CD4-positive, alpha-beta memory T cell (primary cell): ENCODE measurements at places on chromosomes 7 and 10. TPM values are rescaled to one million over a fixed set of nuclear protein-coding genes. Genes with fewer than 3 reads are reported as not detected.

CFAP70 gene
- total RNA-seq, result 5.6 TPM

STAMBPL1 gene
- 43.2 TPM for total RNA-seq

BCCIP gene
- 40.7 TPM for total RNA-seq

ACBD7 gene
- total RNA-seq, result not detected

RAPGEF5 gene
- total RNA-seq, result not detected

TAS2R41 gene
- 0.61 TPM for total RNA-seq

DNA sequence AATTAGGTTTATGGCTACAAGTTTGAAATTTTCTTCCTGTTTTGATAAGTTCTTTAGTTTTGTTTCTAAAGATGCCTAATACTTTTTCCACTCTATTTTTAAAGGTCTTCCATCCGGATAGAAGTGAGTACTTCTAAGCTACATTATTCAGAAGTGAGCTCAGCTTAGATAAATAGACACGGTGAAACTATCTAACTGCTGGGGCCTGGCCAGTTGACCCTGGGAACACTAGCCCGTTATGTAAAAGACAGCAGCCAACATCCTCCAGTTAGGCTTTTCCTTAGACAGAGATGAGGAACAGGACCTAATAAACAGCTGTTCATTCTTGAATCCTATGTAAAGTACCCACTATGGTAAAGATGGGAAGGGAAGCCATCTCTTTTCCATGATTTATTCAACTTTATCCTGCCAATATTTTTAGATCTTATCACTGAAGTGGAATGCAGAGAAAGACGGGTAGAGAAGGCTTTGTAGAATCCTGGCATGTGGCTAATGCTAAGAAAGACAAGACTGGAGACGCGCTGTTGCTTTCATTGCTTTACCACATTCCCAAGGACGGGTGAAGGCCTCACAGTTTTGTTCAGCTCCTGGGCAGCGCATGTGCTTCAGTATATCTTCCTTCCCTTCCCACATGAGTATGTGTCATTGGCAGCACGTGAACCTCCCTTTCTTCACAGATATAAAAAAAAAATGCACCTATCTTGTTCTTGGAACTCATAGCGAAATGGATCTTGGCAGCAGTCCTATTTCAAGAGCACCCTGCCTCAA lies 340.0 kb upstream of the MEOX2 start:
- DNase-seq, result no peak

GRCh38 chr7:37467002-37467401 lies 18.3 kb upstream of the ELMO1 start:
- DNase-seq, result no peak

GPR85 gene
- total RNA-seq, result not detected

RPEL1 gene
- total RNA-seq, result not detected

SHOC2 gene
- 67.9 TPM for total RNA-seq

GRCh38 chr10:45471531-45472310 lies 97.7 kb downstream of the ALOX5 start:
- no peak for DNase-seq

GRCh38 chr10:79250259-79250658 lies 97.0 kb upstream of the PPIF start:
- DNase-seq, result no peak
